ENCODE measurements at places on chromosomes 12 and 14.

GRCh38 chr12:24232531-24232930 is 283.1 kb upstream of the SOX5 start:
- no peak for DNase-seq

DNA sequence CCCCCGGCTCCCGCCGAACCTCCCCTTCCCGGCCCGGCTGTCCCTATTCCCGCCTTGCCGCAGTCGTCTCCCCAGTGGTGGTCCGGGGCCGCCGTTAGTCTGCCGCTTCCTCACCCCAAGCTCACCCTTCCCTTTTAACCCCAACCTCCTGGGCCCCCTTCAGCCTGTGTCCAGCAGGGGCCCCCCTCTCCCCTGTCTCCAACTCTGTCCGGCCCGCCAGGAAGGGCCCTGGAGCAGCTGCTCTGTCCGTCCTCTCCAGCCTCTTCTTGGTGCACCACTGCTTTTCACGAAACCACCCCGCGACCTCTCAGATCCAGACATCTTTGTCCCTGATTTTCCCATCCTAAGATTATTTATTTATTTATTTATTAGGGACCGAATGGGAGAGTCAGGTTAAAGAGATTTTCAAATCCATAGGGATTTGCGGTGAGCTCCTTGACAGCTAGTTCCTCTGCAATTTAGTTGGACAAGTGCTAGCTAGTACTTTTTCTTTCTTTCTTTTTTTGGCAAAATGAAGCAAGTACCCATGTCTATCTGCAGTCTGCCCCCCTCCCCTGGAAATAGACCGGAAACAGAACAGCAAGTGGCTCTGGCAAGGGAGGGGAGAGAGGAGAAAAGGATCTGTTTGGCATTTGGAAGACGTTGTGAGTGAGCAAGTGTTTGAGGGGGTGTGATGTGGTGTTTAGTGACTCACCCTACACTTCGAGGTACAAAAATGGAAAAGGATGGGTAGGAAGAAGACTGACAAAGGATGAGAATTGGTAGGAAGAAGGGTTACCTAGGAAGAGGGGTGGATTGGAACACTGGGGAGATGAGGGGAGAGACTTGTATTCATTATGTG is 632 bp downstream of the UBR7 start:
- DNase-seq = no peak

GRCh38 chr12:89756585-89757398 is 48.2 kb upstream of the ATP2B1 start:
- DNase-seq = no peak

DNA sequence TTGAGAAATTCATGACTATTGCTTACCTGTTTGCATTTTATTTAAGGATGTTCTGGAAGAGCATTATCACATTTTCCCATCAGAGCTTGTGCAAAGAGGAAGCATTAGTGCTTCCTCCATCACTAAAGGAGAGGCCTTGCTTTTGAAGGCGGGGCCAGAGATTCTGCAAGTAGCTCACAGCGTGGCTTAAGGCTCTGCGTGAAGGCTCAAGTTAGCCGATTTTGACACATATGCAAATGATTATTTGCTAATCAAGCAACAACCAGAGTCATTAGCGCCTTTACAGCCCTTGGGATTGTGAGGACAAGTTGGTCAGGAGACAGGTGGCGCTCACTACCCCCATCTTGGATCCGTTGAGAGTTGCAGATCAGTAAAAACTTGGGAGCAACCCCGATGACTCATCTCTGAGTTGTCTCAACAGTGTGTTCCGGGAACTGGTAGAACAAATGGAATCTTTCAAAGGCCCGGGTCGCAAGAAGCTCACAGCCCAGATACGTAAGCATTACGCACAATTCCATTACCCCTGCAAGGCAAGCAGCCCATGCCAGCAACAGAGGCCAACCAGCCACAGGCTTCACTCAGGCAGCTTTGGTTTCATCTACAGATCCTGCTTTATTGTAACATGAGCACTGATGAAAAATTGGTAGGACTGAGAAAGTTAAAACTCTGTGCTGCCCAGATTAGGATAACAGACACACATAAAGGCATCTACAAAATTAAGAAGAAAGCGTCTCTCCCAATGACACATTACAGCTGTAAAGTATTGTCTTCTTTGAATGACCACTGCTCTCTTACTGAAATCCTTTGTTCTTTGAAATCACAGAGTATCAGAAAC is 34.9 kb upstream of the SPTSSA start:
- DNase-seq = no peak

GRCh38 chr12:111343181-111343580 is 25.7 kb downstream of the PHETA1 start:
- no peak for DNase-seq
